A549 treated with DMSO at 1 μM for 4 hours (cell line): ENCODE measurements at places on chromosomes 1 and 21. TPM values are rescaled to one million over a fixed set of nuclear protein-coding genes. Genes with fewer than 3 reads are reported as not detected.

HES2 gene
- 2.1 to 4.3 TPM (median 3.1 TPM) in 5 replicates for total RNA-seq

OR2T2 gene
- not detected in 5 replicates for total RNA-seq

SYT2 gene
- 0.01 to 0.05 TPM (median 0.03 TPM) in 5 replicates for total RNA-seq

TDRD5 gene
- total RNA-seq: 0.02 to 0.06 TPM (median 0.04 TPM) in 4 of 5 replicates, not detected in the other

CFAP126 gene
- 0.17 TPM in 1 of 5 replicates, not detected in the others for total RNA-seq

LCE1B gene
- not detected in 5 replicates for total RNA-seq

TPTE gene
- total RNA-seq: not detected in 5 replicates

APOBEC4 gene
- total RNA-seq: not detected in 5 replicates
